Fibroblast of pulmonary artery (primary cell): ENCODE measurements at places on chromosomes 5 and 9.

DNA sequence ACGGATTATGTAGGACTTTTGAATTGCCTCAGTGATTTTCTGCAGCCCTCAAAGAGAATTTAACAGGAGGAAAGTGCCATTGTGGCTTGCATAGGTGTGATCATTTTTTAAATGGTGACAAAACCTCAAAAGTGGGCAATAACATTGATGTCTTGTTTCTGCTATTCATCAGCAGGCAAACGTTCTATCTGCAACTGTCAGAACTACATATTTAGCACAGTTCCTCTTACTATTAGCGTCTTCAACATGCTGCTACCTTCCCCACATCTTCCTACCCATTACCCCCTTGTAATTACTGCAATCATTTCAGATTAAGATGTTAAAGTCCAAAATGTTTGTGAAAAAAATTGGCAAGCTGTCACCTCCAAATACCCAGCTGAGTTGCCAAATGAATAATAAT lies 254.6 kb downstream of the SMARCA2 start:
- no peak for DNase-seq

- DNase-seq, result no peak
These were observed 312.0 kb upstream of the RGMB start for GRCh38 chr5:98461485-98461884.

GRCh38 chr5:27008604-27009539 lies 29.5 kb downstream of the CDH9 start:
- no peak for DNase-seq

DNA sequence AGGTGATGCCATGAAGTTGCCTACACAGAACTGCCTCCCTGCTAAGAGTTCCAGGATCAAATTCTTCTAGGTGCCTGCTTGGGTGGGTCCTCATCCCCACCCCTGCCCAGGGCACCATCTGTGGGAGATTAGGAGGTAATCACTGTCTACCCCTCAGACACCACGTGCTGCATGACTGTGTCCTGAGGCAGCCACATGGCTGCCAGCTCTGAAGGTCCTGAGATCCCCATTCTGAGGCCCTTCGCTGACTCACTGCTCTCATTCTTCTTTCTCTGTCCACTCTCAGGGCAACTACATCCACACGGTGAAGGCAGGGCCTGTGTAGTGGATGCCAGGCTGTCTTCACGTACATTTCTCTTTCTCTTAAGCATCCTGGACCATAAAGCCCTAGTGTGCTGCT lies 222.9 kb upstream of the ANKRD55 start:
- DNase-seq, result no peak

DNA sequence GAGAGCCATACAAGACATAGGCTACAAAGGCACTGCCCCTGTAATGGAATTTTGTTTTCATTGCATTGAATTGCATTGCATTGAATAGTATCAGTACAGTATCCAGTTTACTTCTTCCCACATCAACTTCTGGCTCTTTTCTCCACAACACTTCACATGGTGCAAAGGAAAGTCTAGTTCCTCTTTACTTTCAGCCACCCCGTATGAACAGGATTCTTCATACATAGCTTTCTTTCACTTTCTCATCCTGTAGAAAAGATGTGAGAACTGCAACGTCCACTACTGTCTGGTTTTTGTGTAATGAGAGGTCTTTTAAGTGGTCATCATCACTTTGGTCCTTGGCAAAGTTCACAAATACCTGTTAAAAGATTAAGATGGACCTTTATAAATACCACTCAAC lies 20.2 kb downstream of the NIPSNAP3B start:
- DNase-seq, result no peak

DNA sequence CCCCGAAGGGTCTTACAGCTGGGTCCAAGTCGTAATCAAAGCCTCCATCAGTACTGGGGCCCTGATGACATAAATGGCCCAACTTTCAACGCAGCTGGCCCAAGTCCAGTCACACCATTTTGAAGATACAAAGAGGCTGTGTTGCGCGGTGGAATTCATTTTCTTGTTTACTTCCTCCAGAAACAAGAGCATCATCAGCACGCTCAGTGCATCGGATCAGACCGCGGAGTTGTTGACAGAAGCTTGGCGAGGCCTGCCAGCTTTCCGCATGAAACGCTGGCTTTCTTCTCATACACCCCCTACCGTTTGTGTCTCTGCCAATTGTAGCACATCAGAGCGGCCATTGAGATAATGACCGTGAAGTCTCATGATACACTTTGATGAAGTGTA lies 101.7 kb upstream of the SPATA31D4 start:
- DNase-seq, result peak; percentile 94

DNA sequence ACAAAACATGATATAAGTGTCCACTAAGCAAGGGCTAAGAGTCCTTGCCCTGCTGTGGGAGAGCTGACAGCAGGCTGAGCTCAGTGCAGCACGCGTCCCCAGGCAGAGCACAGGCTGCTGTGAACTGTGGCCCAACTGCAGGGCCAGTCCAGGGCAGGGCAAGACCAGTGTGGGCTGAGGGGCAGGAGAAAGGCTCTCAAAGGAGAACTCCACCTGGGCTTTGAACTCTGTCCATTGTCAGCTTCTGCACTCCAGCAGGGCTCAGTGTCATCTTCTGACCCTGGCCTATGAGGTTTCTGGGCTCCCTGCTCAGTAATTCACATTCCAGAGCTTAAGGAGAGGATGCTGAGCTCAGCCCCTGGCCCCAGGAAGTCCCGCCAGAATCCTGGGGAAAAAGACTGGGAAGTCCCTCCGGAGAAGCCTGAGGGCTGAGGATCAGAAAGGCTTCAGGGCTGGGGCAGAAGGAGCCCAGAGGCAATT lies 37.4 kb downstream of the LHFPL2 start:
- no peak for DNase-seq

GRCh38 chr5:149544028-149544420 lies 7.2 kb downstream of the CSNK1A1 start:
- DNase-seq, result no peak

GRCh38 chr5:32331217-32331934 lies 18.6 kb upstream of the MTMR12 start:
- DNase-seq, result no peak

- DNase-seq, result peak; percentile 58
These were observed 83.7 kb downstream of the PDE6A start for GRCh38 chr5:149860801-149861322.

DNA sequence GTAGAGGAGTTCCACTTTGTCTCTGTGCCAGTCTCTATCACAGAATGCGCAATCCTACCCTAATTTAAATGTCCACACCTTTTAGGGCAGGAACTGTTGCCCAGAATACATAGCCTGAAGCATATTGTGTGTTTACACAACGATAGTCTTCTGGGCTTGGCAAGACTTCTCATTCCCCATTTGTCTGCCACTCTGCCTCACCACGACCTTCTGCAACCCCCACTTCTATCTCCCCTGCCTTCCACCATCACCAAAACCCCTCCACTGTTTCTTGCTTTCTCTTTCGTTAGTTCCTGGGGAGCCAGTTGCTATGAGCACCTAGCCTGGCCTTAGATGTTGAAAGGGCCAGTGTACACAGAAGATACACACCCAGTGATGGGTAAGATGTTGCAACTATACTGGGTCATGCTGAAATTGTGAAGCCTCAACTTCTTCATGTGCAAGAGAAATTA lies 883 bp upstream of the RNF145 start:
- DNase-seq, result no peak

- no peak for DNase-seq
These were observed 523.8 kb downstream of the EFNA5 start for GRCh38 chr5:107146901-107147300.

- no peak for DNase-seq
These were observed 403 bp downstream of the KIF2A start for GRCh38 chr5:62306323-62306895.

DNA sequence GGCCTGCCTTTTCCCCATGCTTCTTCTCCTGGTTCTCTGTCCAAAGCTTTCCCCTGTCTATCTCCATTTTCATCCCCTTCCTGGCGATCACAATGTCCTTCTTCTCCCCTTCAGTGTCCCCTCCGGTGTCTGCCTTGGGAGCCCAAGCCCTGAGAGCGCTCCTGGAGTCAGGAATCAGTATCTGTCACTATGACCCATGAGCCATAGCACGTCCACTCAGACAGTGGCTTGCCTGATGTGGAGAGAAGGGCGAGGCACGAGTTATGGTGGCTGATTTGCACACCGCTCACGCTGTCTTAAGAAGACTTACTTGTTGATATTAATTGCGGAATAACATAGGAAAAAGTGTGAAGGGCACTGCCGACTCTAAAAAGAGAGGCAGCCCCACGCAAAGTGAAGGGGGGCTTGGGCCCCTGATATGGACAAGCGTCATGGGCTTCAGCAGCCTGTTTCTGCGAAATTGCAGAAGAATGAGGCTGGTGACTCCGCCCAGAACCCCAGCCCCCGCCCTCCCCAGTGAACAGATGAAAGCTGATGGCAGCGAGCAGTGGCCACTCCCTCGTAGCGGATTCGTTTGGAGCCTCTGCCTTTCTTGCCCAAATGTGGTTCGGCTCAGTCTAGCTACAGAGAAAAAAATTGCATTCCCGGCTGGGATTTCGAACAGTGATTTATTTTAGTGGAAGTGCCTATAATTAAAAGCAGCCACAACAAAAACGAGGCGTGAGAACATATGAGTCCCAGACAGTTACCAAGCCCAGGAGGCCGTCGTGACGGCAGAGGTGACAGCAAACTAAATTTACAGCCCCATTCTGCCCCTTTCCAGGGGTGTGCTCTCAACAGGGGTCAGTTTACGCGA lies 149.8 kb downstream of the ICE1 start:
- no peak for DNase-seq

- no peak for DNase-seq
These were observed 2.0 kb downstream of the LHX2 start for GRCh38 chr9:124013309-124014210.

DNA sequence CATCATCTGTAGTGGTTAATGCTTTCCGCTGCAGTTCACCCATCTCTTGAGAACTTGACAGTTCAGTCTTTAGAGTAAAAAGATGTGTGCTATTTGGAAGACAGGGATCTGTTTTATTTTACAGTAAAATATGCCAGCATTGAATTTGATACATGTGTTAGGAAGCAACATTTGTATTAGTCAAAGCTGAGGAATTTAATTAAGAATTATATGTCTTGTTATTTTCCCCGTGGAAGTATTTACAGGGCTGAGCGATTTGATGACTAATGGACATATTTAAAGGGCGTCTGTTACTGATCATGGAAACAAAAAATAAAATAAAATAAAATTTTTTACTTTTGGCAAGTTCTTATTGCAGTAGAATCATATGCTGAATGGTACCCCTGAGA lies 101.3 kb downstream of the PAM start:
- DNase-seq, result peak; percentile 37

- no peak for DNase-seq
These were observed 189.8 kb downstream of the MPDZ start for GRCh38 chr9:13089666-13090065.

GRCh38 chr5:136036293-136036911 lies 7.6 kb downstream of the TGFBI start:
- DNase-seq, result no peak

GRCh38 chr5:72268753-72269410 lies 51.2 kb downstream of the MRPS27 start:
- DNase-seq, result peak; percentile 64

DNA sequence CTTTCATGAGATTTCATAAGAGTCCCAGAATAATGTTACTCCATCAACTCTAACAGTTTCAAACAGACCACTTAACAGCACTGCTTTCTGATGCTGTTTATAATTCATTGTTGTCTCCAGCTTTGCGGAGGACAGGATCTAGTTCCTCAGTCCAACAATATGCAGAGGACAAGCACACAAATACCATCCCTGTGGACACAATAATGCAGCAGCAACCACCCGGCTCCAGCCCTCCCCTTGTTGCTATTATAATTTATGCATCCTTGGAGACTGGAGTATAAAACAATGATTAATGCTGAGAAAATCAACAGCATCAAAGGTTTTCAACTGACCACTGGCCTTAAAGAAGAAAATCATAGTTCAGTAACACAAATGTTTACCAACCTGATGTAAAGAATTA lies 108.3 kb downstream of the DENND1A start:
- no peak for DNase-seq

GRCh38 chr5:56314529-56314928 lies 81.4 kb upstream of the ANKRD55 start:
- DNase-seq, result peak; percentile 57

- peak; percentile 21 for DNase-seq
These were observed 463.8 kb downstream of the TLE1 start for GRCh38 chr9:81225596-81225995.

- DNase-seq, result no peak
These were observed 51.7 kb downstream of the S1PR3 start for GRCh38 chr9:89042984-89043383.

- DNase-seq, result no peak
These were observed 50.9 kb upstream of the SUSD3 start for GRCh38 chr9:93007529-93008058.

DNA sequence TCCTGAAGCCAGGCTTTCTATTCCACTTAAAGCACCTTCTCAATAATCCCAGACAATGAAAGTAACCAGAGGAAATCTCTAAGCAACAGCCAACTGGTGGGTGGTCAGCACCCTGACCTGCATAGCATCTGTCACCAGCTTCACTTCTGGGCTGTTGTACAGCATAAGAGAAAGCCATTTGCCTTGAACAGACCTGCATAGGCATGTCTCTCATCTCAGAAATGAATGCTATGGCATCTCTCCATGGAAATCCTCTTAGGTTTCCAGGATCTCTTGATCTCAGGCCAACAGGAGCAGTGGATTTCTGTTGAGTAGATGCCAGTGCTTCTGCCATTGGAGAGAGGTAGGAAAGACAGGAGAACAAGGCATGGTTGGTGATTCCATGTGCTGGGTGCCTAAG lies 213.6 kb downstream of the GRIA1 start:
- no peak for DNase-seq

- no peak for DNase-seq
These were observed 51.0 kb upstream of the FGF10 start for GRCh38 chr5:44440186-44440585.
